Activated T-cell treated with anti-CD3 and anti-CD28 coated beads, Interleukin-2, amount 50 U/mL, for 72 hours (primary cell): ENCODE measurements at places on chromosomes 6 and 20. TPM values are rescaled to one million over a fixed set of nuclear protein-coding genes. Genes with fewer than 3 reads are reported as not detected.
A peak's percentile ranks its signal among the peaks of the same experiment; 100 is the strongest.

The TREM2 gene
- not detected for total RNA-seq

DNA sequence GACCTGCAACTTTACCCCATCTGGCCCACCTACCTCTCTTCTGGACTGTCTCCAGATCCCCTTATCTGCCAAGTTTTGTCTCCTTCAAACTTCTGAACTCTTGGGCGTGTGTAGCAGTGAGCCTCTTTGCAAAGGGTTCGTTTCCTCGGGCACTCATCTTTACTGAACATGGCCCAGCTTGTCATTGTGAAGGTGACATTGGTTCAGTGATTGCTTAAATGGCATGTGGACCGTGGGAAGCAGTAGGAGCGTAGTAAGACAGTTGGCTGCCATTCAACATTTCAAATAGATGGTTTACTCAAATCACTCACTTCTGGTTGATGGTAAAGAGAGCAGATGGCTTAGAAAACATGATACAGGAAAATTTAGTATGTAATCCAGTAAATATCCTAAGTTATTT lies 34.8 kb upstream of the KIF25 start:
- H3K4me3 ChIP-seq: no peak overlapping the region
- H3K27me3 ChIP-seq: no peaks in the 10 kb centered on the region
- H3K36me3 ChIP-seq: peaks cover 1% of the 10 kb centered on the region
- no peak for DNase-seq
- no peak overlapping the region for H3K27ac ChIP-seq
- no peaks in the 10 kb centered on the region for H3K4me1 ChIP-seq

DNA sequence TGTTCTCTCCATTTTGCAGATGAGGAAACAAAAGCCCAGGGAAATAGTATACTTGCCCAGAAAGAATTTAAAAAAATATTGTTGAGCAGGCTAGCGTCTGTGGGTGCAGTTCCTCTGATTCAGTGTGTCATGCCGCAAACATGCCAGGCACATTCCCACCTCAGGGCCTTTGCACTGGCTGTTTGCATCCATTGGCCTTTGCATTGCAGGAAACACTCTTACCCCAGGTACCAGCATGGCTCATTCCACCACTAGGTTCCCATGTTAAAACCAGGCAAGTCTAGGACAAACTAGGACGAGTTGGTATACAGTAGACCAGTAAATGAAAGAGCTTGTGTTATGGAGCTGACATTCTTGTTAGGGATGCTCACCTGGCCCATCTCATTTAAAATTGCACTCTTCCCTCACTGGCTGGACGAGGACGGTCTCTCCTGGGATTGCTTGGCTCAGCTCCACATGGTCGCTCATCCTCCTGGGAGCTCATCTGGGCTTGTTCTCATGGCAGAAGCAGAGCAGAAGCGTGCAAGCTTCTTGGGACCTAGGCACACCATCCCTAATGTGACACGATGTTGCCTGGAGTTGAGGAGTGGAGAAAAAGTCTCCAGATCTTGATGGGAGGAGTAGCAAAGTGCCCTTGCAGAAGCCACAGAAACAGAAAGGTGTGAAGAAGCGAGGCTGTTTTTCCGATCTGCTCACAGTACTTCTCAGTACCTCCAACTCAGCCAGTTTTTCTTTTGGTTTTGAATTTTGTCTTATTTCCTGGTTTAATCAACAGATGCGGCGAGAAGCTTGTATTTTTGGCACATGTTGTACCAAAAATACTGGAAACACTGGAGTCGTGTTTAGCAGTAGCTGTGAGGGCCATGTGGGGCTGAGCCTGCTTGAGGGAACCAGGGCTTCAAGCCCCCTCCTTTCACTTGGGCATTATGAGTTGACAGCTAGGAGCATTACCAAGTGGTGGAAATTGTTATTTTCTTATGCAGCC lies 13.9 kb downstream of the ZNF831 start:
- peak; percentile 39 for DNase-seq
- H3K4me3 ChIP-seq: peak overlapping the region; percentile 83
- peaks cover 66% of the 10 kb centered on the region for H3K4me1 ChIP-seq
- peaks cover 19% of the 10 kb centered on the region for H3K36me3 ChIP-seq
- H3K27me3 ChIP-seq: no peaks in the 10 kb centered on the region
- peak overlapping the region; percentile 92 for H3K27ac ChIP-seq

GRCh38 chr6:155120034-155120433 lies 124.9 kb downstream of the TIAM2 start:
- H3K27me3 ChIP-seq: peaks cover 7% of the 10 kb centered on the region
- no peak for DNase-seq
- H3K4me1 ChIP-seq: peaks cover 36% of the 10 kb centered on the region
- H3K4me3 ChIP-seq: no peak overlapping the region
